ENCODE measurements at places on chromosomes 4 and X. TPM values are rescaled to one million over a fixed set of nuclear protein-coding genes. Genes with fewer than 3 reads are reported as not detected.
A peak's percentile ranks its signal among the peaks of the same experiment; 100 is the strongest.

The PAGE5 gene
- not detected for total RNA-seq

- no peak for DNase-seq
- no peak overlapping the region for H3K4me3 ChIP-seq
- H3K27me3 ChIP-seq, result peaks cover 6% of the 10 kb centered on the region
- H3K27ac ChIP-seq, result no peak overlapping the region
- H3K36me3 ChIP-seq, result no peaks in the 10 kb centered on the region
Measured at GRCh38 chrX:38004046-38004445, 2.3 kb upstream of the SYTL5 start.

DNA sequence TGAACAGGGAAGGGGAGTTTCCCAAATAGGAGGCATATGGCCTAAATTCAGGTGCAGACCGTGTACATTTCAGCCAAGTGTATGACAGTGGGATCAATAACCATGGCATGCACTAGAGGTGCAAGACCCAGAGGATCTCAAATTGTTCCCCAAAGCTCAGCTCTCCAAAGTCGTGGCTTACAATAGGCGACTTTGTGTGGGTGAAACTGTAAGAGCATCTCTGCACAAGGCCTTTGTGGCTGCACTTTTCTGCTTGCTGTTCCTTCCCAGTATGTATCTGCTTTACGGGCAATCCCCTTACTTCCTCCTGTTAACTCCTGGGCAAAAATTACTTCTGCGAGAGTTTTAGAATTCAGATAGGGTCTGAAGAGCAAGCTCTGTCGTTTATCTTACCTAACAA is 518.3 kb upstream of the ZFP42 start:
- H3K36me3 ChIP-seq, result peaks cover 3% of the 10 kb centered on the region
- DNase-seq, result no peak
- H3K27ac ChIP-seq, result no peak overlapping the region
- no peak overlapping the region for H3K4me3 ChIP-seq

DNA sequence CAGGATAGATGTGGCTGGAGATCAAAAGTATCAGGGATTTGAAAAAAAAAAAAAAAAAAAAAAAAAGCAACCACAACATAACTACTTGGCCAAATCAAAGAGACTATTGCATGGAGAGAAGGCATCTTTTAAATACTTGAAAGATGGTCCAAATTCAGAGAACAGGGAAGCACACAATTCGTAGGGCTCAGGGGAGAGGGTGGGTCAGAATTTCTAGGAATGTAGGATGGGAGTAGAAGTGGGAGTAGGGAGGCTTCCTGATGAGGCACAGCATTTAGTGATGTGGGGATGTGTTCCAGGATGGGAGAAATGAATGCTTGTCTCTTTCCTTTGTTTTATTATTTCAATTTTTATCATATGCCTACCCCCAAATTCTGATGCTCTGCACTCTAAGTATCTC is 36.3 kb downstream of the RTL3 start:
- no peaks in the 10 kb centered on the region for H3K36me3 ChIP-seq
- no peak overlapping the region for H3K27ac ChIP-seq
- DNase-seq, result no peak
- H3K27me3 ChIP-seq, result no peaks in the 10 kb centered on the region
- no peak overlapping the region for H3K4me3 ChIP-seq

The CXXC4 gene
- total RNA-seq, result not detected

- no peaks in the 10 kb centered on the region for H3K27me3 ChIP-seq
- H3K27ac ChIP-seq, result no peak overlapping the region
- H3K36me3 ChIP-seq, result no peaks in the 10 kb centered on the region
- H3K4me3 ChIP-seq, result no peak overlapping the region
- no peaks in the 10 kb centered on the region for H3K4me1 ChIP-seq
Measured at GRCh38 chr4:171846232-171846631, 33.0 kb downstream of the GALNTL6 start.

- H3K4me3 ChIP-seq, result no peak overlapping the region
- no peak for DNase-seq
- no peaks in the 10 kb centered on the region for H3K4me1 ChIP-seq
- H3K36me3 ChIP-seq, result no peaks in the 10 kb centered on the region
- peaks cover 5% of the 10 kb centered on the region for H3K27me3 ChIP-seq
- no peak overlapping the region for H3K27ac ChIP-seq
Measured at GRCh38 chrX:133448512-133449076, 33.3 kb upstream of the GPC4 start.

DNA sequence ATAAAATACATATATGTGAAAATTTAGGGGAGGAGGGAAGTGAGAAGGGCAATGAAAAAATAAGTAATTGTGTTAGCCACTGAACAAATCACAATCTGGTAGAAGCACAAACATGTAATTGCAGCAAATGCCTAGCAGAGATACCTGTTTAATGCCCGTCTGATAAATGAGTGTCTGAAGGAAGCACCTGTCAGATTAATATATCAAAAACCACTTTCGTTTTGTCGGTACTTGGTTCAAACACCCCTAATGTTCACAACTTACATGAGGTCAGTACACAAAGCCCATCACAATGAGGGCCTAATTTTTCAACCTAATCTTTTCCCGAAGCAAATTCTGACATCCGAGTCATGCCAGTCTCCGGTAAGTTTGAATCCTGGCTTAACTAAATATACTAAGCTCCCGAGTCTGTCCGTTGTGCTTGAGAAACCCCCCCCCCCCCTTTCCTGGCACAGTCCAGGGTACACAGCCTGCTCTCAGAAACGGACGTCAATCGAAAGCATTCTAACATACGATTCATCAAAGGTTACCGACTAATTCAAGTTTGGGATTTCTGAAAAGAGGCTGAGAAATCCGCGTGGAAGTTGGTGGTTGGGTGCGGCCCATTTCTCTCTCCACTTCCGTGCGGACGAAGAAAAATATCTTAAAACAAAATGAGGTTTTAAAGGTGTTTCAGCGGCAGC is 758 bp downstream of the SDAD1 start:
- DNase-seq, result no peak
- H3K4me1 ChIP-seq, result peaks cover 37% of the 10 kb centered on the region
- peak overlapping the region; percentile 88 for H3K4me3 ChIP-seq
- H3K27ac ChIP-seq, result peak overlapping the region; percentile 83
- peaks cover 22% of the 10 kb centered on the region for H3K36me3 ChIP-seq

DNA sequence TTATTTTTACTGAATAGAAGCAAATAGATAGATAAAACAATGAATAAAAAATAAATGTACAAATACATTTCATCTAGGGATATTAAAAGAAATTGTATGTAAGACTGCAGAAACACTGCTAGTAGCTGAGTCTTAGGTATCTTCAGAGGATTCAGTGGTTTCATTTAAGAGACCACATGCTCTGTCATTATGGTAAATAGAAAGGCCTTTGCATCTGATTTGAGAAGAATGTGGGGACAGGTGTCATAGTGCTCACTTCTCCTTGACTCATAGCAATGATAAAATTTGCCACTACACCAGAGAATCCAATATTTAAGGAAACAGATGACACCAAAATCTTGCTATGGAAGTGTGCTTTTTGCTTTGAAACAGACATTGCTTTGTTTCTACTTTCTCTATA is 59.8 kb upstream of the PPP1R2C start:
- H3K27me3 ChIP-seq, result no peaks in the 10 kb centered on the region
- no peak overlapping the region for H3K4me3 ChIP-seq
- no peak for DNase-seq
- no peaks in the 10 kb centered on the region for H3K4me1 ChIP-seq
- no peaks in the 10 kb centered on the region for H3K36me3 ChIP-seq

- no peaks in the 10 kb centered on the region for H3K4me1 ChIP-seq
- no peak overlapping the region for H3K4me3 ChIP-seq
- H3K36me3 ChIP-seq, result no peaks in the 10 kb centered on the region
- H3K27ac ChIP-seq, result no peak overlapping the region
Measured at GRCh38 chrX:9767375-9767774, 1.7 kb upstream of the GPR143 start.

The SSX2 gene
- total RNA-seq, result not detected

- peaks cover 7% of the 10 kb centered on the region for H3K4me1 ChIP-seq
- no peak overlapping the region for H3K4me3 ChIP-seq
- no peak for DNase-seq
- H3K27ac ChIP-seq, result no peak overlapping the region
- no peaks in the 10 kb centered on the region for H3K27me3 ChIP-seq
Measured at GRCh38 chrX:9707306-9708033, 58.2 kb downstream of the GPR143 start.

The PRRG1 gene
- total RNA-seq, result not detected

The DNAJB14 gene
- 53.7 TPM for total RNA-seq

DNA sequence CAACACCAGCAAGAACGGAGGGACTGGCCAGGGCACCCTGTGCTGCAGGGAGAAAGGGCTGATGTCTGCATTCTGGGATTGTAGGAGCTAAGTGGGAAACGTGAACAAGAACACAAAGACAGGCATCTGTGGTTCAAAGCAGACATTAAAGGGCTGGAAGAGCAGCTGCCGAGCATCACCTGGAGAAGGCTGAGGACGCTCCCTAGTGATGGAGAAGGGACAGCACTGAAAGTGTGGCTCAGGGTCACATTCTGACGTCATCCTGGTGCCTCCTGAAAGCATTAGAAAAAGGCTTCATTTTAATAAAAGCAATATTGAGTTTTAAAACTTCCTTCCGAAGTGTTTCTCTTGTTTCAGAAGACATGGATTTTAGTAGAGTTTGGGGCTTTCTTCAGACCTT is 62.3 kb downstream of the CLDN22 start:
- DNase-seq, result no peak
- no peak overlapping the region for H3K27ac ChIP-seq
- H3K36me3 ChIP-seq, result no peaks in the 10 kb centered on the region
- H3K4me3 ChIP-seq, result no peak overlapping the region
- peaks cover 2% of the 10 kb centered on the region for H3K27me3 ChIP-seq

- DNase-seq, result no peak
- H3K4me3 ChIP-seq, result no peak overlapping the region
- H3K4me1 ChIP-seq, result no peaks in the 10 kb centered on the region
- H3K27ac ChIP-seq, result no peak overlapping the region
- peaks cover 9% of the 10 kb centered on the region for H3K36me3 ChIP-seq
- no peaks in the 10 kb centered on the region for H3K27me3 ChIP-seq
Measured at GRCh38 chr4:169438057-169438480, 167.3 kb upstream of the SH3RF1 start.

The SPATA4 gene
- total RNA-seq, result not detected

DNA sequence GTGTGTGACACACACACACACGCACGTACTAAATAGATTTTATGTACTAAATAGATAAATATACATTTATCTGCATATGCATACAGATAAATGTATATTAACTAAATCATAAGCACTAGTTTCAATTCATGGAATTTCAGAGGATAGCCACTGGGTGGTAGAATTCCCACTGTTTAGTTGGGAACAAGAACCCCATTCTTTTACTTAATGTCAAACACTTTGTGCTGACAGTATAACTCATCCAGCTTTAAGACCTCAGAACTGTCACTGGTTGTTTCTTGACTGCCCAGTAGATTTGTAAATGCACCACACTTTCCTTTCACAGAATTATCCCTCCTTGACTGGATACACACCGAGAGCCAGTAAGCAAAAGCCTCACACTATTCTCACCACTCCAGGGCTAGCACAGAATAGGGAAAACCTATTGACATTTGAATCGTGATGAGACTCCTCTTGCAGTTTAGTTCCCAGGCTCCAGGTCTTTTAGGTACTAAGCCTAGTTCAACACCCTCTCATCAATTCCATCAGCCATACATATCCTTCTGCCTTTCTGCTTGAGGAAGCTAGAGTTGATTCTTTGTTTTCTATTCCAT is 32.4 kb downstream of the PPARGC1A start:
- H3K4me3 ChIP-seq, result no peak overlapping the region
- DNase-seq, result no peak
- H3K4me1 ChIP-seq, result no peaks in the 10 kb centered on the region

The MAGEC2 gene
- total RNA-seq, result not detected

The SPANXD gene
- total RNA-seq, result not detected

The KLHL13 gene
- total RNA-seq, result not detected

GRCh38 chr4:145278341-145279121 is 98.1 kb upstream of the OTUD4 start:
- no peak overlapping the region for H3K27ac ChIP-seq
- no peak for DNase-seq
- peaks cover 4% of the 10 kb centered on the region for H3K27me3 ChIP-seq
- no peak overlapping the region for H3K4me3 ChIP-seq
- no peaks in the 10 kb centered on the region for H3K36me3 ChIP-seq
- H3K4me1 ChIP-seq, result no peaks in the 10 kb centered on the region

The F8A3 gene
- 0.40 TPM for total RNA-seq

DNA sequence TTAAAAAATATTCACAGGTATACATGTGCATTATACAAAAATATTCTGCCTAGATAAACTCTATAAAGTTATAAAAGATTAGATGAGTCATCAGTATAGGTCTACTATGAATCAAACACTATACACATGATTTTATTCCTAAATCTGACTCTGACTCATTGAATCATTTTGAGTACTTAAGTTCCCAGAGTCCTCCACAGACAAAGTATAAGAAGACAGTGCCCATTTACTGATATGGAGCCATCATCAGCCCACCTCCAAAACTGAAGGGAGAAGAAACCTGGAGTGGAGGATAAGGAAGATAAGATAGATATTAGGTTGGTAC is 28.7 kb upstream of the ANTXR2 start:
- no peaks in the 10 kb centered on the region for H3K27me3 ChIP-seq
- H3K4me3 ChIP-seq, result no peak overlapping the region
- DNase-seq, result no peak
- peaks cover 10% of the 10 kb centered on the region for H3K4me1 ChIP-seq
- H3K36me3 ChIP-seq, result peaks cover 13% of the 10 kb centered on the region

DNA sequence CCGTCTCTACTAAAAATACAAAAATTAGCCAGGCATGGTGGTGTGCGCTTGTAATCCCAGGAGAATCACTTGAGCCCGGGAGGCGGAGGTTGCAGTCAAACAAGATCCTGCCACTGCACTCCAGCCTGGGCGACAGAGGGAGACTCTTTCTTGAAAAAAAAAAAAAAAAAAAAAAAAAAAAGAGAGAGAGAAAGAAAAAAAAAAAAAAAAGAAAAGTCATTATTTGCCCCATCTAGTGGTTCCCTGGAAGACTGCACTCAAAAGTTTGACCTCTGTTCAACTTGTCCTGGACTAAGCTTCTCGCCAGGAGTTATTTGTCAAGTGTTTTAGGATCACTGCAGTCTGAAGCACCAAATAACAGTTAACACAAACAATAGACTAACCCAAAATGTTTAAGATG is 45.3 kb upstream of the KCTD8 start:
- H3K27me3 ChIP-seq, result no peaks in the 10 kb centered on the region
- H3K27ac ChIP-seq, result no peak overlapping the region
- DNase-seq, result no peak
- H3K36me3 ChIP-seq, result no peaks in the 10 kb centered on the region
- H3K4me1 ChIP-seq, result no peaks in the 10 kb centered on the region

All from activated CD4-positive, alpha-beta memory T cell treated with anti-CD3 and anti-CD28 coated beads, Interleukin-2, amount 10 ng/mL, durations not matched to agents 7 days and 5 days (primary cell).